GM13977 (cell line): ENCODE measurements at places on chromosomes 2 and 18.
A peak's percentile ranks its signal among the peaks of the same experiment; 100 is the strongest.

- DNase-seq = peak; percentile 44
Observed at GRCh38 chr2:152594022-152594766, 123.1 kb downstream of the PRPF40A start.

DNA sequence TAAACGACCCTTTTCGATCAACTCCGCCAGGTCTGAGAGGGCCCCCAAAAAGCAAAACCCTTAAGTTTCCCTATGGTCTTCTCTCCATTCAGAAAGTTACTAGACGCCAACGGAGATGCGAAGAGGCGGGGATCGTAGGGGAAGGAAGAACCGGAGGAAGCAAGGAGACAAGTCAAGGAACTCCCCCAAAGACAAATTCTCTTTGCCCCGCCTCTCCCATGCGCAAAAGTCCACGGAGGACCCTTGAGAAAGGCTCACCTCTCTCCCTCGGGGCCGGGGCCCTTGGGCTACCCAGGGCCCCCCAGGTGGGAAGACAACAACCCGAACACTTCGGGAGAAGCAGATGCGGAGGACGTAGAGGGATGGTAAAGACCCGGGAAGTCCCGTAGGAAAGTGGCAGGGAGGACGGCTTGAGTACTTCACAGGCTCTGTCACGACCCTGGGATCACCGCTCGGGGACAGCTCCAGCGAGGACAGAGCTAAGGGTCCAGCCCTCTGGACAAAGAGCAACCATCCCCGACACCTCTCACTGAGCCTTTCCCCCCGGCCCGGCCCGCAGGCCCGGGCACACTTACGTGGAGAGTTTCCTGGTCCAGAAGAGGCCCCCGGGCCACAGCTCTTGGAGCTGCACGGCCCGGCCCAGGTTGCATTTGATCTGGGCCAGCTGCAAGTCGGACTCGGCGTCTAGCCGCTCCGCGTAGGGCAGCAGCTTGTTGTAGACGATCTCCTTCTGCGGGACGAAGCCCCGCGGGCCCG lies 647 bp downstream of the PSME4 start:
- DNase-seq = peak; percentile 49

DNA sequence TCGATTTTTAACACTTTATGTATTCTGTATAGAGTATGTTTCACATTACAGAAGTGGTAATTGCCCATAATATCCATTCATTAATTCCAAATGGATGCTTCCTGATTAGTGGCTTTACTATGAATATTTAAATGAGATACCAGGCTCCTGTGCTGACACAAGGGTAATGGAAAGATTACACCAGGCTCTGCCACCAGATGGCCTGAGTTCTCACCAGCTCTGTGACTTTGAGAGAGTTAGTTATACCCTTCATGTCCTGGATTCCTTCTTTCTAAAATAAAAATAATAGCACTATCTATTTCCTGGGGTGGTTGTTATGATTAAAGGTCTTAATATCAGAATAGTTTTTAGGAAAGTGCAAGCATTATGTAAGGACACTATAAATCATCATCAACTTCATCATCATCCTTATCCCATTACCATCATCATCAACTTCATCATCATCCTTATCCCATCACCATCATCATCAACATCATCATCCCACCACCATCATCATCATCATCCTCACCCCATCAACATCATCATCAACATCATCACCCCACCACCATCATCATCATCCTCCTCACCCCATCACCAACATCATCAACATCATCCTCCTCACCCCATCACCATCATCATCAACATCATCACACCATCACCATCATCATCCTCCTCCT lies 151.8 kb downstream of the DNER start:
- DNase-seq = no peak

DNA sequence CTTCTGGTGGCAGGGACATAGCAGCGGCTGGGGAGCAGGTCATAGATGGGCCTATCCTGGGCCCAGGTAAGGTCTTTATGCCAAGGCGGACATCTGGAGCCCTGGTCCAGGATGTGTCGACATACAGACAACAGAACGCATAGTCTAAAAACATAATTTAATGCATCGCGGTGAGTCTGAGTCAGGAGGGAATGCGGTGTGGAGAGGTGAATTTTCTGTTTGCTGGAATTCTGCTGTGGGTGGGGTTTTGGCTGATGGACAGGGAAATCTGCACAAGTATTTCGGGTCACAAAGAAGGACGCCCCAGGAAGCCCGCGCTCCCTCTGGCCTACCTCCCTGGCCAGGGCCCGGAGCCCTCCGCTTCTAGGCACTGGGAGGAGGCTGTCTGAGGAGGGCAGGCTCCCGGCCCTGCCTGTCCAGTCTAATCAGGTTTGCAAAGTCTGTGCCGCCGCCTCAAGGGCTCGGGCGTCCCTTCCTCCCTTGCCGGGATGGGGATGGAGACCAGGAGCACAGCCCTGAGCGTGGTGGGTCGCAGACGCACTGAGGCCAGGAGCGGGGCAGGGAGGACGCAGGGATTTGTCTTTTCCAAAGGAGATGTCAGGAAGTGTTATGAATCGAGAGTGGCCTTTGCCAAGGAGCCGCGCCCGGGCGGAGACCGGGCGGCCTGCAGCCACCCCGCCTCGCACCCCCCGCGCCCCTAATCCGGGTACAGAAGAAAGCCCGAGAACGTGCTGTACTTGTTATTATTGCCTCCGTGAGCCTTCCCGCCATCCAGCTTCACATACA lies 2.3 kb downstream of the C1QL2 start:
- DNase-seq = no peak

DNA sequence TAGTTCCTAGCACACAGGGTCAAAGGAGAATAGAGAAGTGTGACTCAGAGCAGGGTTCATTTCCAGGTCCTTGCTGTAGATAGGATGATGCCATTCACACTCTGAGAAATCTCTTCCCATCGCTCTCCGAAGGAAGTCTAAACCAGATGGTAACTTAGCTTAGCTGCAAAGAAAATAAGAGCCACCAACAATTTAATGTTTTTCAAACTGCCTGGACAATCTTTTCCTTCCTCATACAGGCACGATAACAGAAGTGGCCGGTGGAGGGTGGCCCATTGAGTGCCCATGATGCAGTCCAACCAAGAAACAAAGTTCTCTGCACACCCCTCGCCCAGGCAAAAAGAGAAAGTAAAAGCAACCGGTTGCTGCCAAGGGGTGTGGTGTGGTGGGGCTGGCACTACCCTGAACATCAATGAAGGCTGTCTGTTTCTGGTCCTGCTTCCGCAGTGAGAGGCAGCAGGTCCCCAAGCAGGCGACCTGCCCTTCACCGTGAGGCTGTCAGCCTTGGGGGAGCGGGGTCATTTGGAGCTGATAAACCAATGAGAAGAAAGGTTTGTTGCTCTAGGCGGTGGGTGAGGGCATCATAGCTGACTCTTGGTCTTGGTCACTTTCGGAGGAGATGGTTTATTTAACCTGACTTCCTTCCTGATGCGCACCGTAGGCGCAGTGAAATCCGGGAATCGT lies 105.6 kb upstream of the CD302 start:
- DNase-seq = peak; percentile 35

- no peak for DNase-seq
Observed at GRCh38 chr2:242056785-242057184, 187.3 kb downstream of the RTP5 start.
